ENCODE measurements at places on chromosomes 4 and X.

DNA sequence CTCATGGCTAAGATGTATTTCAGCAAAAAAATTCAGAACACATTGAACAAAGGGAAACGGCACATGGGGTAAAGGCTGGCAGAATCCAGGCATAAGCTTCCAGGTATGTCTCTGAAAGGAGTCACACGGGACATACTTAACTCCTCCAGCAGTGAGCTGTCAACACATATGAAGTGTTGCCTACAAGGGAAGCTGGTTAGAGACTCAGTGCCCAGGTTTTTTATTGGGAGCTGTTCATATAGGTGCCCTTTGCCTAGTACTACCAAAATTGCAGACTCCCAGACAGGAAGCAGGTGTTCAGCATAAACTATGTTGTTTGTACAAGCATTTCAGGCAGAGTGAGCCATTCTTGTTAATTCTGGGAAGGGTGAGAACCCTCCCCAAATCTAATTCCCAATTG, 77.4 kb upstream of the PUDP start:
- no peak for DNase-seq

- no peak for DNase-seq
These were observed 317.7 kb upstream of the NOCT start for GRCh38 chr4:138697851-138698250.

GRCh38 chr4:79854856-79855502, 218.1 kb downstream of the ANTXR2 start:
- DNase-seq, result no peak

- DNase-seq, result no peak
These were observed 278.7 kb upstream of the CLNK start for GRCh38 chr4:10963241-10963640.

Data from CD4-positive, alpha-beta T cell treated with Interleukin-15 for 4 hours (primary cell).